Stimulated activated naive CD4-positive, alpha-beta T cell (primary cell): ENCODE measurements at places on chromosomes 16 and 17.

DNA sequence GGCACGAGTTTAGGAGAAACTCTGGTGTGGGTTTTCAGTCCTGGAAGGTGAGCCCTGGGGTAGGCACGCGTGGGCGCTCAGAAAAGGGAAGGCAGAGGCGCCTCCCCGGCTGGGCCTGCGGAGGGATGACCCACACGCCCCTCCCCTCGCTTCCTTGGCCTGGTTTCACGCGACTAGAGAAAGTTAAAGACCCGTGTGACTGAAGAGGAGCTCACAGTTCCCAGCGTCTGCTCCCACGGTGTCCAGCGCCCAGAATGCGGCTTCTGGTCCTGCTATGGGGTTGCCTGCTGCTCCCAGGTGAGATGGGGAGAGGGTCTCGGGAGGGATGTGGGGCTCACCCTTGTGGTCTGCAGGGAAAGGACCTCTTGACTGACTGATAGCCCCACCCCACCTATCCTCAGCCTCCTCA lies at the start of gene CD300LG:
TSS of gene CD300LG (plus strand) at position 214 of the 409 bp plus-strand sequence. CDS start at position 255, 41 bp downstream.
- no peak for DNase-seq

GRCh38 chr17:20063665-20064648 lies 54.8 kb downstream of the SPECC1 start:
- DNase-seq, result no peak

- DNase-seq, result no peak
Observed at GRCh38 chr16:83923581-83924365, 24.9 kb downstream of the MLYCD start.

- DNase-seq, result no peak
Observed at GRCh38 chr17:50556803-50557202, 3.7 kb upstream of the CACNA1G start.

- DNase-seq, result no peak
Observed at GRCh38 chr16:49405123-49405522, 31.5 kb downstream of the C16orf78 start.
